Right ventricle myocardium superior (tissue), 1 donor: ENCODE measurements at places on chromosomes 5 and 9.

DNA sequence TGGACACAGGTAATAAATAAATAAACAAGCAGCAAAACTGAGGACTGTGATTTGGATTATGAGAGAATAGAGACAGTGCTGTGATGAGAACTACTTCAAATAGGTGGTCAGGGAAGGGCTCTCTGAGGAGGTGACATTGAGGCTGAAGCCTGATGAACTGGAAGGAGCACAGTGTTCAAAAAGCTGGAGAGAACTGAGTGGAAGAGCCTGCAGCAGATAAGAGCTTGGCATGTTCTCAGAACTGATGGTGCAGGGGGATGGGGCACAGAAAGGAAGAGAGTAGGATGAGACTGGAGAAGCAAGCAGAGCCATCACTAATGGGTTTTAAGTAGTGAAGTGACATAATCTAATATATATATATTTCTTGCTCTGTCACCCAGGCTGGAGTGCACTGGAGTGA, 11.2 kb upstream of the TPM2 start:
- DNase-seq: peak; percentile 13

- DNase-seq: no peak
Observed at GRCh38 chr5:52909192-52909591, 80.0 kb upstream of the ITGA2 start.

- peak; percentile 88 for DNase-seq
Observed at GRCh38 chr9:113602126-113603047, 138.9 kb downstream of the RGS3 start.

DNA sequence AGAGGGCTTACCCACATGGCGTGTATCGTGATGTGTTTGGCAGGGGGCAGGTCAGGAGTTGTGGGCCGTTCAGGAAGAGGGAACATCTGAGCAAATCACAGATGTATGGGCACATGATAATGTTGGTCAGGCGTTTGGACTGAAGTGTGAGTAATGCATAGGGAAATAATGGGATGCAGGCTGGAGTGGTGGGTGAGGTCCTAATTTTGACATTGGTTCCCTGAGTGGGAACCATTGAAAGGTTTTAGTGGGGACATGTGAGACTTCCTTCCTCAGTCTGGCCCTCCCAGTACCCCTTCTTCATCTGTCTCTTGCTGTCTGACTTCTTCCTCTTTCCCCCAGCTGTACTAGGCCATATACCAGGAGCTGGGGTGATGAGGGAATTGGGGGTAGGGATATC, 7.6 kb downstream of the OTULIN start:
- DNase-seq: no peak

DNA sequence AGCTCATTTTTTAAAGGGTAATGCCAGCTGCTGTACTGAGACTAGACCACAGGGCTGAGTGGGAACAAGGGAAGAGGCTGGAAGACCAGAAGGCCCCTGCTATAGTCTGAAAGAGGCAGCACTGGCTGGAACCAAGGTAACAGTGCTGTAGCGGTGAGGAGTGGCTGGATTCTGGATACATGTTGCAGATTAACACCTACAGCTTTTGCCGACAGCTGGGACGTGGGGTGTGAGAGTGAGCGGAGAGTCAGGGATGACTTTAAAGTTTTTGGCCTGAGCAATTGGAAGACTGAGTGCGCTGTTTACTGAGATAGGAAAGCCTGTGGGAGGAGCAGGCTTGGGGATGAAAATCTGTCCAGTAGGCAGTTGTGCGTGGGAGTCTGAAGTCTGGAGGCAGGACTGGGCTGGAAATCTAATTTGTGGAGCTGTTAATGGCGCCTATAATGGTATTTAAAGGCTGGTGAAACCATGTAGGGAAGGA, 26.5 kb downstream of the AQP7 start:
- no peak for DNase-seq

- no peak for DNase-seq
Observed at GRCh38 chr9:89419978-89420394, 77.9 kb downstream of the SEMA4D start.

DNA sequence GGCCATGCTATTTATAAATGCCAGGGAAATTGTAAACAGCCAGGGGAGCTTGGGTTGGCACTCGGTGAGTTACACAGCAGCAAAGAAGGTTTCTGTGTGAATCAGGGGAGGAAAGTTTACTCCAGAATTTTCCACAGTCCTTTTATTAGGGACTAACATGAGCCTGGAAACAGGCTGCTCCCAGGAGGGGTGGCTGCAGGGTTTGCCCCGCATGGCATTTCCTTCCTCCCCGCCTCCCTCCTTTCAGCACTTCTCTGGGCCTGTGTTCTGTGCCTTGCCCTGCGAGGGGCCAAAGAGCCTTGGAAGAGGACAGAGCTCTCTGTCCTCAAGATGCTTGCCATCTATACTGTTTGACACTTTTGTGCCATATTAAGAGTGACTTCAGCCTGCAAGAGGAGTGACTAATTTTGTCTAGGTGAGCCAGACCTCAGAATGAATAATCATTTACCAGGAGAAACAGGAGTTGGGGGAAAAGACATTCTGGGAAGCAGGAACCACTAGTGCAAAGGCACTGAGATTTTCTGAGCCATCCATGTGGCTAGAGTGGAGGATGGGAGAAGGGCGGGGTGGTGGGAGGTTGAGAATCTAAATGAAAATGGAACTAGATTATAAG, 1.8 kb downstream of the GSN start:
- no peak for DNase-seq

DNA sequence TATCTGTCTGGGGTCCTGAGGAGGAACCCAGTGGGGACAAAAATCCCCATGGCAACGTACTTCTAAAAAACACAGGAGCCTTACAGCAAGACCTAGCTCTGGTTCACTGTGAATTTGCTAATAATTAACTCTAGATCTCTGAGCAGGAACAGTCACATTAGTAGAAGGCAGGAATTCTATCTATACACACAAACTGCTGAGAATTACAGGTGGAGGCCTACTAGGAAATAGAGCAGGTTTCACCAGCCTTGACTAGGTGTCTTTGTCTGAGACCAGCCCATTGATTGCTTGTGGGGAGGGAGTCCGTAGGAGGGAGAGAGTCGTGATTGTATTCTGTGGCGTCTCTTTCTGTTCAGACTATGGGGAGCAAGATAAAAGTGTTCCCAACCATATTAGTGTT, 44.8 kb downstream of the PRLR start:
- DNase-seq: no peak

DNA sequence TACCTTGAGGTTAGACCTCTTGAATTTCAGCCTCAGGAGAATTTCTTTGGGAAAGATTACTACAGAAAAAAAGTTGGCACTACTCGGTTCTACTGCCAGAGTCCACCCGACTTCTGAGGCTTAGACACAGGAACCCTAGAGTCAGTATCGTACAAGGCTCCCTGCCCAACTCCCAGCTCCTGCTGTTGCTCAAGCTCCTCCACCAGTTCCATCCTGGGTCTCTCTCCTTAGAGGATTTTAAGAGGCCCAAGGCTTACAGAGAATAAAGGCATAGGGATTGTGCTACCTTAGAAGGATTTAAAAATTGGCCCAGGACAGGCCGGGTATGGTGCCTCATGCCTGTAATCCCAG, 29.0 kb upstream of the SSBP2 start:
- DNase-seq: no peak

DNA sequence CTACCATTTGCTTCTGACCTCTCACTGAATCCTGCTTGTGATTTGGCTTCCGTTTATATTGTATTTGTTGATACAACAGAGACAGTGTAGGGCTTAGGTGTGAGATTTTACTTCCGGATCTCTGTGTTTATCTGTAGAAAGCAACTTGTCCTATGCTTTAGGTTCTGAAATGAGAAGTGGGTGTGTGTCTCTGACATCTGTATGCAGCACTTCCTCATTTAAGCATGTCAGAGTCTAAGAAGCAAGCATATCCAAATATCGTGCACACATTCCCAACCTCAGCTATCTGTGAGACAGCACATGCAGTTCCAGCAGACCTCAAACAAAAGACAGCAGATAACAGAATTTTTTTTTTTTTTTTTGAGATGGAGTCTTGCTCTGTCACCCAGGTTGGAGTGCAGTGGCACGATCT, 16.3 kb downstream of the KLF9 start:
- DNase-seq: no peak

DNA sequence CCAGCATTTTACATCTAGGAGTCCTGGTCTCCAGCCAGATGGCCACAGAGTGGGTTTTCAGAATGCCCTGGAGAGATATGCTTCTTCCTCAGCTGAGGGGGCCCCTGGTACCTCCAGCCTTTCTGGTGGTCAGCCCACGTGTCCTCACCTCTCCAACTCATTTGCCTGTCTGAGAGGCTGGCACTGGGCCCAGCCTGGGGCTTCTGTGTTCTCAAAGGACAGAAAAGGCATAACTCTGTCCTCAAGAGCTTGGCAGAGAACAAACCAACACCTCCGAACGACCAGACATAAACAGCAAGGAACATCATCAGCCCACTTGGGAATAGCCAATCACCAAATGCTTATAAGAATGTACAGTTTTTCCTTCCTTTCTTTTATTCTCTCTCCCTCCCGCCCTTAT, 17.1 kb downstream of the ENG start:
- peak; percentile 58 for DNase-seq

DNA sequence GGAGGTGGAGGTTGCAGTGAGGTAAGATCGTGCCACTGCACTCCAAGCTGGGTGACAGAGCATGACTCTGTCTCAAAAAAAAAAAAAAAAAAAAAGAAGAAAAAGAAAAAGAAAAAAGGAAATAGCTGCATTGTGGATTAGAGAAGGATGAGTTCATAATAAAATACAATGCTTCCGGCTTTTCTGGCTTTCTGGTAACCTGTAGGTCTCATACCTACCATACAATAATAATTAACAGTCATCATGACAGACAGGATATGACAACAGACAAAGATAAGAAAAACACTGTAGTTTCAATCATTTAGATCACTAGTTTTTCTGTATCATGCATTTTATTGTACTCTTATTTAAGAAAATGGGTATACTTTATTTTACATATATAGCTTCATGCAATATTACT, 40.7 kb upstream of the TRPM3 start:
- no peak for DNase-seq

DNA sequence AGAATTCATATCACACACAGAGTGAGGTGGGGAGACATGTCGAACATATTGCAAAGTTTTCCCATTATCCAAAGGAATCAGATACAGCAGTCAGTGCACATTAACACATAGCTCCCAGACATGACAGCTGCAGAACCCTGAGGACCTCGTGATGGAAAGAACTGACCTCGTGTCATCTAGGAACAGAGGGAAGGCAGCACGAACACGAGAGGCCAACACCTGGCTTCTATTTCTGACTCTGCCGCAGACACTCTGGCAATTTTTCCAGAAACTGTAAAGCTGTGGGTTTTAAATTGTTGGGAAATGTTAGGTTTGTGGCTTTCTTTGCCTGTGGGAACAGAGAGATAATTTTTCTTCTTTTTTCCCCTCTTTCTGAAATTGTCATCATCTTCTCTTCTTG, 315.0 kb upstream of the PIK3R1 start:
- DNase-seq: no peak

GRCh38 chr5:24141046-24141445, 503.7 kb downstream of the CDH10 start:
- DNase-seq: peak; percentile 52

GRCh38 chr9:134597957-134598883, 43.4 kb upstream of the COL5A1 start:
- DNase-seq: peak; percentile 45

- no peak for DNase-seq
Observed at GRCh38 chr9:133602277-133602676, 6.9 kb downstream of the FAM163B start.

DNA sequence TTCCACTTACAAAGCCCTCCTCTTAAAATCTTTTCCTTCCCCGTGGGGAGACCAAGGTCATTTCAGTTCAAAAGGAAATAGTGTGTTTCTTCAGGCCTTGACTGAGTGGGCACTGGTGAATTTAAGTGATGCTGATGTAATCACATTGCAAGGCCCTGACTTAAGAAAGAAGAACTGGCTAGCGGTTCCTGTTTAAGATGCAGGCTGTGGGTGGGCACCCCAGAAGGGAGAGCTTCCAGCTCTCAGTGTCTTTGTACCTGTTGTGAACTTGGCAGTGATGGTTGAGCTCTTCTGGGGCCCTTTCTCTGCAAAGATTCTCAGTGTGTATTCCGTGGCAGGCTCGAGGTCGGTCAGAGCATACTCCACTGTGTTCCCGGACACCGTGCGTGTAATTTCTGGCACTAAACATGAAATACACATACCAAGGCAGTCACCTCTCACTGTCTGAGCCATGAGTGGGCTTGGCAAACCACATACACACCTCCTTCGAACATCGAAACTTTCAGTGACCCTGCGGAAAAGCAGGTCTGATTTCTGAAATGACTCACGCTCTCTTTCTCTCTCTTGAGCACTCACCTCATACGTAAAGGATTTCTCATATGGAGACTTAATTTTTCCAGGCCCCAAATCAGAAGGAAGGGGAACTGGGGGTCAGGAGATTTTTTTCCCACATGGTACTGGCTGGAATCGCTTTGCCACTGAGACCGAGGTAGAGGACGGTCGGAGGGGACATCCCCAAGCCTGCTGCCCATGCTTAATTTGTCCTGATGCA, 81.9 kb downstream of the TNC start:
- no peak for DNase-seq

- peak; percentile 88 for DNase-seq
Observed at GRCh38 chr5:139651853-139652787, 4.0 kb downstream of the CXXC5 start.

DNA sequence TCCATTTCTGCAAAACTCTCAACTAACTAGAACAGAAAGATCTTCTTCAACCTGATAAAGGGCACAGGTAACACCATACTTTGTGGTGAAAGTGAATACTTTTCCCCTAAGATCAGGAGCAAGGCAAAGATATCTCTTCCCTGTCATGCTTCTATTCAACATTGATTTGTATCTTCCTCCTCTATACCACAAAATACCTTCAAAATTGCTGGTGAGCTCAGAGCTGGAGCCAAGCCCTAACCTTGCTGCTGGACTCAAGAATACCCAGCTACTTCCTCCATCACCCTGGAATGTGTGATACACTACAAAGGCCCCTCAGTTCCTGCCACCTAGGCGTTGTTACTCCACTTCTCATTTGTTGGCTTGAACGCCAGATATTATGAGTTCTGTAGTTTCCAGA, 499.0 kb downstream of the ACTL7B start:
- DNase-seq: no peak

DNA sequence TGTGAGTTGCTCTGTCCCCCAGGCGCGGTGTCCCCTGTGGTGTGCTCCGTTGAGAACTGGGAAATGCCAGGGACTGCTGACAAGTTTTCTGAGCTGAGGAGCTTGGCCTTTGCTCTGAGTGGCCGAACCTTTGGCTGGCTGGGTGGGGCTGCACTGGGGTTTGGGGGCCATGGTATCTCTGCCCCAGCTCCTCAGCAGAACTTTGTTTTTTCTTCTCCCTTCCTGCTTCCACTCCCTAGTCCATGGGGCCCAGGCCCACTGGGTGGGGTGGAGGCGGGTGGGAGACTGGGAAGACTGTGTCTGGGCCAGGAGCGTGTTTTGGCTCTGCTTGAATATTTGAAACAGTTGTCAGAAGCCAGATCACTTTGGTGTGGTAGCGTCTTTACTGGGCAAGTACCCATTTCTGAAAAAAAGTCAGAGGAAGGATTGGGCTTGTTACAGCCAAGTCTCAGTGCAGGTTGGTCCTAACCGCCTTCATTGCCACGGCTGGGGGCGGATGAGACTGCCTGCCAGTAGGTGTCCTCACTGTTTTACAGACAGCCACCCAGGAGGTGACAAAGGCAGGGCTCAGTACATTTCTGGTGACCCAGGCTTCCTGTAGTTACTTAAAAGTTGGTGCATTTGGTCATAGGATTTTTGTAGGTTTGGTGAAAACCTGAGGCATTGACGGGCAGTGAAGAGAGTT, 92.7 kb downstream of the DAB2IP start:
- DNase-seq: peak; percentile 79

GRCh38 chr9:113817171-113817570, 58.9 kb upstream of the ZNF618 start:
- no peak for DNase-seq

- no peak for DNase-seq
Observed at GRCh38 chr5:58002323-58002722, 457.6 kb downstream of the PLK2 start.
